ENCODE measurements at places on chromosomes 11 and 22.
A peak's percentile ranks its signal among the peaks of the same experiment; 100 is the strongest.

DNA sequence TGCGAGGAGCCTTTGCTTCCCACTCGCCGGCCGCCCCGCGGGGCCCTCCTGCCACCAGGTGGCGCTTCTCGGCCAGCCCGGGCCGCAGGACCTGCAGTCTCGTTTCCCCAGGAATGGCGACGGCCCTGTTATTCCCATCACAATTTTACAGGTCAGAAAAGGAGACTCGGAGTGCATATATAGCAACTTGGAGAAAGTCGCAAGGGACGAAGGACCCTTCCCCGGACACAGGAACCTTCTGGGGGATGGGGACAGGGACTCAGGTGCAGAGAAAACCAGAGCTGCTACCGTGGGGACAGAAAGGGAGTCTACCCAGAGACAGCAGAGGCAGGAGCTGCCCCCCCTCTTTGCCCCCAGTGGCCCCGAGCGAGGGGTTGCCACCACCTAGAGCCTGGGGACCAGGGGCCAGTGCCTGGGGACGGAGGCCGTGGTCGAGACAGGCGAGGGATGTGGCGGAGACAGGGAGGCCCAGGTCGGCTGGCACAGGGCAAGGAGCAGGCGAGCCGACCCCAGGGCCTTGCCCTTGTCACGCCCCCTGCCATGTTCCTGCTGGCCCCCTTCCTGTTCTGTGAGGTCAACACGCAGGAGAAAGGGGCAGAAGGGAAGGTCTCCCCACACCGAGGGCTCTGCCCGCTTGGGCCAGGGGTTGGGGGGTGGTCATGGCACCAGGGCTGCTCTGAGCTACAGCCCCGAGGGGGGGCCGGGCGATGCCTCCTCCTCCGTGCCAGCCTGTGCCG, 3.5 kb upstream of the KRTAP5-6 start:
- DNase-seq, result peak; percentile 74

GRCh38 chr22:36797374-36797773, 19.5 kb downstream of the PVALB start:
- no peak for DNase-seq

DNA sequence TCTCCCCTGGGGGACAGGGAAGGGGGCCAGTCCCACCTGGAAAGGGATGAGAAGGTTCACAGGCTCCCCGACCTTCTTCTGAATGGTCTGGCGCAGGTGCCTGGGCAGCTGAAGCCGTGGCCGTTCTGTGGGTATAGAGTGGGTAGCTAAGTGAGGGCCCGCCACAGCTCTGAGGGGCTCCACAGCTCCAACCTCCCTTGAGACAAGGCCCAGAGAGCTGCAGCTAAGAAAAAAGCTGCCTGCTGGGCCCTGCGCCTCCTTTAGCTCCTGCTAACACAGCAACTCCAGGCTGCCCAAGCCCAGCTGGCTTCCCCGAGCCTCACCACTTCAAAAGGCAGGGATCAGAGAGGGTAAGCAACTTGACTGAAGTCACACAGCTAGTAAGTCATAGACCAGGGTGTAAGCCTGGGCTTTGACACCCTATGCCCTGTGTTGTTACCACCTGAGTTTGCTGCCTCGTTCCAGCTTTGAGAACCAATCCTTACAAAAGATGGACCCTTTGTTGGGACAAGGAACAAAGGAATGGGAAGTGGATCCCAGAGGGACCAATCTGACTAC, 18.5 kb downstream of the MYBPC3 start:
- no peak for DNase-seq

GRCh38 chr22:36933629-36934417, 20.4 kb downstream of the CSF2RB start:
- DNase-seq, result no peak

GRCh38 chr11:8776209-8776608, 93.6 kb downstream of the RPL27A start:
- DNase-seq, result no peak

DNA sequence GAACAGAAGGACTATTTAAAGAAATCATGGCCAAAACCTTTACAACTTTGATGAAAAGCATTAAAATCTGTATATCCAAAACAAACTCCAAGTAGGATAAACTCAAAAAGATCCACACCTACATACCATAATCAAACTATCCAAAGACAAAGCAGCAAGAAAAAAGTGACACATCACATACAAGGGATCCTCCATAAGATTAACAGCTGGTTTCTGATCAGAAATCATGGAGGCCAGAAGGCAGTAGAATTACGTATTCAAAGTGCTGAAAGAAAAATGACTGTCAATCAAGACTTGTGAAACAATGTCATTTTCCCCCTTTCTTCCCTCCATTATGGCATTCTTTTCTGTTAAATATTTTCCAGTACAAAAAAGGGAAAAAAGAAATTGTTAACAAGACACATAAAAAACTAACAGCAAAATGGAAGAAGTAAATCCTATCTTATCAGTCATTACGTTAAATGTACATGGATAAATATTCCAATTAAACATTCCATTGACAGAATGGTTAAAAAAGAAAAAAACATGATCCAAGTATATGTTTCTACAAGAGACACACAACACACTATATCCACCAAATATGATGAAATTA, 34.2 kb upstream of the ARHGAP32 start:
- DNase-seq, result no peak

DNA sequence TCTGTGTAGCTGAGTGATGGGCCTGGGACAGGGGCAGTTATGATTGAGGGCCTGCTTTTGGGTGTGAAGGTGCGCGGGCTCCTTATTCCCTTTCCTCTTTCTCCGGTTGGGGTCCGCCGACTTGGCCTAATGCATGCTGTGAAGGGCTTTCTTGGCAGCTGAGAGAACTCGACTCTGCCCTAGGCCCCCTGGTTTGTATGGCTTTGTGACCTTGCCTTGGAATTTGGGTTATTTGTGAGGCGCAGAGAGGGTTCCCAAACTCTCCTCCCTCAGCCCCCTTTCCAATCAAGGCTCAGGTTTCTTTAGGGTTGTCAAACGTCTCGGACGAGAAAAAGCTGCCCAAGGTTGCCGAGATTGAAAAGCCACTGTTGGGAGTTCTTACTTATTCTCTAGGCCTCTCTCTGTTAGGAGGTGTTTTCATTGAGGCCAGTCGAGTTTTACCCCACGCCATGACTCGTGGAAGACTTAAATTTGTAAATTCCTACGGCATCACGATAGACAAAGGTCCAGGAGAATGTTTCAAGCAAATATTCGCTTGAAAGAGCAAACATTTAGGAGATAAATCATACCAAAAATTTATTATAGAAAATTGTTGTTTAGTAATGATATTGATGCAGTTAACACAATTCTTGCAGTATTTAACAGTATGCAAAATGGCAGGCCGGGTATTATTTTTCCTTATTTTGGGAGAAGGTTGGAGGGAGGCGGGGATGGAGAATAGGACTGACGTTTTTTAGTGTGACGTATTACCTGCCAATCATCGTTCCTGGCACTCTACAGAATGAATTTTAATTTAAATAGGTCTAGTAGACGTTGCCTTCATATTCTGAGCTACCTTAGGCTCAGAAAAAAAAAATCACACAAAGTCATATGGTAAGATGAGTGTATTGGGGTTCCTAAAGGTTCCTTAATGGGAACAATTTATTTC, 689 bp downstream of the PDHX start:
- no peak for DNase-seq

DNA sequence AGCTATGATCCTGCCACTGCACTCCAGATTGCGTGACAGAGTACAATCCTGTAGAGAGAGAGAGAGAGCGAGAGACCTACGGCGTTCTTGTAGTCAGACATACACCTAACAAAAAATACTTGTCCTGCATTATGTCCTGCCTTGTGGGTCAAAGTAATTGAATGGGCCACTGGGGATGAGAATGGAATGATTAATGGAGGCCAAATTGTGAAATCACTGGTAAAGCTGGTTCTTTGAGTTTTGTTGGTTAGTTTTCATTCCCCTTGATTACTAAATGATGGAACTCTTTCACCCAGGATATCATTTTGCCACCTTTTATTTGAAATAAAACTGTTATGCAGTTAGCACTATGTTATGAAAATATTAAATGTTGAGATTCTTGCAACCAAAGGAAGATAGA, 18.7 kb downstream of the GAS2 start:
- DNase-seq, result no peak

DNA sequence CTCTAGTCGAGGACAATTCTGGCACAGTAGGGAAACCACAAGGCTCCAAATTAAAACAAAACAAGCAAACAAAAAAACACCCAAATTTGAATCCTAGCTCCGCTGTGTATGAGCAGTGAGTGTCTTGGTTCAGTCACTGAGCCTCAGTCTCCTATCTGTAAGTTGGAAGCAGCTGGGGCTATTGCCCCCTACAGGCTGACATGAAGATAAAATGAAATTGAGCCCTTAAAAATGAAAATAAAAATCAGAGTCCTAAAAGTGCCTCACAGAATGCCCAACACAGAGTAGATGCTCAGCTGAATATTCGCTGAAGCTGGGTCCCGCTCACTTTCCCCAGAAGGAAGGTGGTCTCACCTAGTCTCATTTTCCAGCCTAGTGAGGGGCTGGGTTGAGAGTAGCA, 65.2 kb downstream of the PDE2A start:
- no peak for DNase-seq

DNA sequence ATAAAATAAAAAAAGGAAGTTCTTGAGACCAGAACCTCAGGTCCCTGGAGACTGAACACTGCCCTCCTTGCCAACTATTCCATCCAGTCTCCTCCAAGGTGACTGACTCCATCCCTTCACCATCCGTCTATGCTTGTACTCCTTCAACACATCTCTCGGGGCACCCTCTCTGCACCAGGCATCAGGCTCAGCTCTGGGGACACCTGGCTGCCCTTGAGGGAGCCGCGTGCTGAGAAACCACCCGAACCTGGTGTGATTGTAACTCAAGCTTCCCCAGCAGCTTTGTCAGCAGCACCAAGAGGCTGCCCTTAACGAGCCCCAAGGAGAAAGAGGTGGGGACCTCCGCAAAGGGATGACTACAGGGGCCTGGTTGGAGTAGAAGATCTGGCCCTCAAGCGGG, 1.7 kb downstream of the PTPN5 start:
- DNase-seq, result no peak

- DNase-seq, result peak; percentile 41
These were observed 16.3 kb upstream of the CYP2R1 start for GRCh38 chr11:14908214-14908880.

DNA sequence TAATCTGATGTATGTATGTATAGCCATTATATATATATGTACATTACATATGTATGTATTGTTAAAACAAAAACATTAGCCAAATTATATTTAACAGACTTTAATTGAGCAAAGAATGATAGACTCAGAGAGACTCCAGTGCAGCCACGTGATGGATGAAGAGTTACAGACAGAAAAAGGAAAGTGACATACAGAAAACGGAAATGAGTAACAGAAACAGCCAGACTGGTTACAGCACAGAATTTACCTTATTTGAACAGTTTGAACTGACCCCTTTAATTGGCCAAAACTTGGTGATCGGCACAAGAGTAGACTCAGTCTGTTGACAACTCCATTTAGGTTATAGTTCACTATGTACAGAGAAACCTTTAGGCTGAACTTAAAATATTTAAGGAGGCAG, 35.0 kb downstream of the CHORDC1 start:
- no peak for DNase-seq

GRCh38 chr11:41497974-41498373, 38.5 kb upstream of the LRRC4C start:
- DNase-seq, result no peak

DNA sequence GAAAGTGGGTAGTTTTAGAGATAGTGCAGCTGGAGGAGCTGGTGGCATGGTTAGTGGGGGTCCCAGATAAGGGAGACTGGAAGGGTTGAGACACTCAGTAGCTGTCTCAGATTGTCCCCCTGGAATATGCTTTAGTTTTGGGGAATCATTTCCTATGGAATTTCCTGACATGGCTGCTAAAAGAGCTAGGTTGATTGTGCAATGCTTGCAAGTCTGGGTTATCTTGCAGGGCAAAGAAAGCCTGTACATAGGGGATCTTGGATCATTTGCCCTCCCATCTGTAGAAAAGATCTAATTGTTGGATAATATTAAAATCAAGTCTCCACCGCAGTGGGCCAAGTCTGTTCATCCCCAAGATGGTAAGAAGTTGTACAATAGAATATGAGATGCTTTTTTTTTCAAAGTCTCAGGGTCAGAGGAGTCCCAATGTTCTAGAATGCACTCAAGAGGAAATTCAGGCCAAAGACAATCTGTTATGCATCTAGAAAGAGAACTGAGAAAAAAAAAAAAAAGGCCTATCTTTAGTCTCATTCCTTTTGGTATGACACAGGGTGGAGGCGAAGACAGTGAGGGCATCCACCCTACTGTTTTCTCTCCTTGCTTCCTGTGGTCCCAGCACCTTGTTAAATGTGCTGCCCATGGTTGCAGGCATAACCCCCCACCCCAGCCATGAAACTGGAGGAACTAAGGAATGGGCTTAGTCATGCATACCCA, 20.2 kb downstream of the MS4A6E start:
- DNase-seq, result no peak

- DNase-seq, result no peak
These were observed 394.5 kb downstream of the SHANK2 start for GRCh38 chr11:70857894-70858293.

- peak; percentile 63 for DNase-seq
These were observed 8.6 kb upstream of the CD82 start for GRCh38 chr11:44556735-44557409.

DNA sequence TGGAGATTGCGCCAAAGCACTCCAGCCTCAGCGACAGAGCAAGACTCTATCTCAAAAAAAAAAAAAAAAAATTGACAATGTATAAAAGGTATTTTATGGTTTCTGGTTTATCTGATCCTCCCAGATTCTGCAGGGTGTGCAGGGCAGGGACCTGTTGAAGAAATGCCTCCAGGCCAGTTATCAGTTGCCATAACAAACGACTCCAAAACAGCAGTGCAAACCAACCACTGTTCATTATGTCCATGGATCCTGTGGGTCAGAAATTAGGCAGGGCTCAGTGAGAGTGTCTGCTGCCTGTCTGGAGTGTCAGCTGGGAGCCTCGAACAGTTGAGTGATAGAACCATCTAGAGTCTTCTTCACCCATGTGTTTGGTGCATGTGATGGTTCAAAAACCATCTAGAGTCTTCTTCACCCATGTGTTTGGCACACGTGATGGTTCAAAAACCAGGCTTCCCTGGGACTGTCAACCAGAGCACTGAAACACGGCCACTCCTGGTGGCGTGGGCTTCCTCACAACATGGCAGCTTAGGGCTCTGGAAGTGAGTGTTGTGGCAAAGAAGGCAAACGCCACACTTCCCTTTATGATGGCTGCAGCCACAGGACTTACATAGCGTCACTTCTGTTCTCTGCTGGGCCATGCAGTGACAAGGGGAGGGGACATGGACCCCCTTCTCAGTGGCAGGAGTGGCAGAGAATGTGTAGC, 115.1 kb upstream of the CRYBB3 start:
- no peak for DNase-seq

DNA sequence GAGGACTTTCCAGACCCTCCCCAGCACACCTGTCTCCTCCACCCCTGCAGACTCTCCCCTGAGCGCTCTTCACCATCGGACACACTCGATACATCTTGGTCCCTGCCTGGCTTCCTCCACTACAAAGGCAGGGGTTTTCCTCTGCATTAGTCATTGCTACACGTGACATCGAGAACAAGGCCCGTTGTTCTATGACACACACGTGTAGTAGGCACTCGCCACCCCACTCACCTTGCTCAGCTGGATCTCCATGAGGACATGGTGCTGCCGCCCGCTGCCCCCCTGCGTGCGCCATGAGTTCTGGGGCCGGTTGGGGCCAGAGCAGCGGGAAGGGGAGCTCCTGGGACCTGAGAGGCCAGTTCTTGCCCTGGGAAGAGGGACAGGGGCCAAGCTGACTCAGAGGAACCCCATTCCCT, 16.7 kb downstream of the ATG2A start:
- peak; percentile 8 for DNase-seq

GRCh38 chr22:33083212-33083611, 25.0 kb upstream of the SYN3 start:
- no peak for DNase-seq

GRCh38 chr11:118349475-118349874, 5.3 kb downstream of the CD3G start:
- DNase-seq, result no peak
